ENCODE measurements at places on chromosomes 12 and 14.

- DNase-seq: no peak
These were observed 8.9 kb downstream of the BICD1 start for GRCh38 chr12:32115404-32116104.

- peak; percentile 95 for DNase-seq
These were observed 5.1 kb downstream of the CISTR start for GRCh38 chr12:53746592-53747092.

DNA sequence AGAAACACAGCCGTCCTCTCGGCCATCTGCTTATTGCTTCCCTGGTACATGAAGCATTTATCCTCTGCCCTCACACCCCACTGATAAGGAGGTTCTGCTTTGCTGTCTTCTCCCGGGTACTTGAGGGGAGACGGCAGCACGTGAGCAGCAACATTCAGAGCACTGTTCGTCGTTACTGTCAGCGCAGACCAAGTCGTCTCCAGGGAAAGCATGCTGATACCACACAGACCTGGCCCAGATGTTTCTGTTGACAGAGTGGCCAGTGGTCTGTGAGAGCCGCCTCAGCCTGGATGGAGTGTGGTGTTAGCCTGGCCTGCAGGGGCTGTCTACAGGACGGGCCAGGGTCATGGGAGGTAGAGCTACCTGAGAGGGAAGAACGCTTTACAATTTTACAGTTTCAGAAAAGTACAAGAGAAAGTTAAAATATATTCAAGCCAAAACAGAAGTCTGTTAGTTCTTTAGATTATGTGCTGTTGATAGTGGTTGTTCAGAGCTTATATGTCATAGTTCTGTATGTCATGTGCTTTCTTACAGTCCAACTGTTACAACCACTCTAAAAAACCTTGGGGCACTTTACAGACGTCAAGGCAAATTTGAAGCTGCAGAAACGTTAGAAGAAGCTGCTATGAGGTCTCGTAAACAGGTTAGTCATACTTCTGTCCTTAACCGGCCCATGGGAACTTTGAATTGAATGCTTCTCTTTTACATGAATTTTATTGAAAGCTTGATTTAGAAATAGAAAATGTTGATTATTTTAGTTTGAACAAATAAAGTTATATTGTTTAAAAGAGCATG, 38.2 kb downstream of the XRCC3 start:
- DNase-seq: no peak

DNA sequence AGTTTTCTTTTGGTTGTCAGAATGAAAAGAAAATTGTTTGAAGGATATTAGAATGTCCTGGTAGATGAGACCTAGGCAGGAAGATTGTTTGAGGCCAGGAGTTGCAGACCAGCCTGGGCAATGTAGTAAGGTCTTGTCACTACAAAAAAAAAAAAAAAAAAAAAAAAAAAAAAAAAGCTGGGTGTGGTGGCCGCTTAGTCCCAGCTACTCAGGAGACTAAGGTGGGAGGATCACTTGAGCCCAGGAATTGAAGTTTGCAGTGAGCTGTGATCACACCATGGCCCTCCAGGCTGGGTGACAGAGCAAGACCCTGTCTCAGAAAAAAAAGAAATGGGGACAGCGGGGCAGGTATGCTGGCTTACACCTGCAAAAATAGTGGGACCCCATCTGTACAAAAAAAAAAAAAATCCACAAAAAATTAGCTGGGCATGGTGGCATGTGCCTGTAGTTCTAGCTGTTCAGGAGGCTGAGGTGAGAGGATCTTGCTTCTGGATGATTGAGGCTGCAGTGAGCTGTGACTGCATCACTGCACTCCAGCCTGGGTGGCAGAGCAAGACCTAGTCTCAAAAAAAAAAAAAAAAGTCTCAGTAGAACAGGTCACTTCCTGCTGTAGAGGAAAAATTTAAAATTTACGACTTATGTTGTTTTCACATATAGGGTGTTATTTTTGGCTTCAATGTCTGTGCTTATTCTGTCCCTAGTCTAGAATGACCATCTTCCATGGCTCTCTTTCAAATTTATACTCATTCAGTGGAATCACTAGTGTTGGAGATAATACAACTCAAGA, 70.7 kb downstream of the PPHLN1 start:
- DNase-seq: no peak

GRCh38 chr12:117020536-117021220, 78.5 kb downstream of the TESC start:
- no peak for DNase-seq
